CD4-positive, alpha-beta T cell treated with Interleukin-4 for 1 hour (primary cell): ENCODE measurements at places on chromosomes 2 and 18.

- no peak for DNase-seq
These were observed 45.0 kb upstream of the MCFD2 start for GRCh38 chr2:46960618-46961017.

DNA sequence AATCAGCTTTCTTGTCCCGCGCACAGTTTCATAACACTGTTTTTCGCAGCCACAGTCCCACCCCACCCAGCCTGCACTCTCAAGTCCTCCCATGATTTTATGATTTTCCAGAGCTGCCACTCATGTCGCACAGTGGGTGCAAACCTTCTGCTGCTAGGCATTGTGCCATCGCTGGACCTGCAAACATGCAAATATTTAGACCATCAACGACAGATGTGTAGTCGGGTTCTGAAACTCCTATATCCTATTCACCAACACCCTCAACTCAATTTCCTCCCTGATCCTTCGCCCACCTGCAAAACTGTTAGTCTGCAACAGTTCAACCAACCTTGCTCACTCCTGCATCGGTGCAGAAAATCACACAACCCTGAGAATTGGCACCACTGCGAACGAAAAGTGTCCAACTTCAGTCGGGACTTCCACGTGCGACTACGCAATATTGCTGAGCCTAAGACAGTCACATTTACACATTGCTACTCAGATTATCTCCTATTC is 871 bp upstream of the ALS2 start:
- DNase-seq = peak; percentile 7

DNA sequence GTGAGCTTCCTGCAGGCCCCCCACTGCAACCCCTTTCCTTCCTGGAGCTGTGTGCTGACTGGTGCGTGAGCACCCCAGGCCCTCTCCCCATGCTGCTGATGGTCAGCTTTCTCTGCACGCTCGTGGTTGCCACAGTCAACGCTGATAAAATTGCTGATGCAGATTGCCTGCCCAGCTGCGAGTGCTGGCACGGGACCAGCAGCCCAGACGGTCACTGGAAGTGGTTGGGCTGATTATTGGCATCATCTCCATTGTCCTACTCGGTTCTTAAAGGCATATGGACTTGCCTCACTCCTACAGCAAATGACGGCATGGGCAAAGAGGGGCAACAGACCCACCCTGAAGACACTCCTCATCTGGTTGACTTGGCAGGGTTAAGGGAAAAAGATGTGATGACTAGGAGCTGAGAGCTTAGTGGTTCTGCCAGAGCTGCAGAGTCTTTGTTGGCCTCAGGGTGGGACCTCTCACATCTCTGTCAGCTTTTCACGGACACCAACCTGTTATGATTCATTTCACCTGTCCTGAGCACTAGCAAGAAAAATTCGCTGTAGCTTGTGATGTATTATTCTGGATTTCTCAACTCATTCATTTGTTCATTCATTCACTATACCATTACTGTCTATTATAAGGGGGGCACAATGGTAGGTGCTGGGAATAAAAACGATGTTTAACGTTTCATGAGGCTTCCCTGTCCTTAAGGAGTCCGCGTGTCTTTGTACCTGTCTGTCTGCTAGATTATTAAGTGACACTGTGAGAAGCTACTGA is 38.4 kb downstream of the PAX8 start:
- DNase-seq = no peak

DNA sequence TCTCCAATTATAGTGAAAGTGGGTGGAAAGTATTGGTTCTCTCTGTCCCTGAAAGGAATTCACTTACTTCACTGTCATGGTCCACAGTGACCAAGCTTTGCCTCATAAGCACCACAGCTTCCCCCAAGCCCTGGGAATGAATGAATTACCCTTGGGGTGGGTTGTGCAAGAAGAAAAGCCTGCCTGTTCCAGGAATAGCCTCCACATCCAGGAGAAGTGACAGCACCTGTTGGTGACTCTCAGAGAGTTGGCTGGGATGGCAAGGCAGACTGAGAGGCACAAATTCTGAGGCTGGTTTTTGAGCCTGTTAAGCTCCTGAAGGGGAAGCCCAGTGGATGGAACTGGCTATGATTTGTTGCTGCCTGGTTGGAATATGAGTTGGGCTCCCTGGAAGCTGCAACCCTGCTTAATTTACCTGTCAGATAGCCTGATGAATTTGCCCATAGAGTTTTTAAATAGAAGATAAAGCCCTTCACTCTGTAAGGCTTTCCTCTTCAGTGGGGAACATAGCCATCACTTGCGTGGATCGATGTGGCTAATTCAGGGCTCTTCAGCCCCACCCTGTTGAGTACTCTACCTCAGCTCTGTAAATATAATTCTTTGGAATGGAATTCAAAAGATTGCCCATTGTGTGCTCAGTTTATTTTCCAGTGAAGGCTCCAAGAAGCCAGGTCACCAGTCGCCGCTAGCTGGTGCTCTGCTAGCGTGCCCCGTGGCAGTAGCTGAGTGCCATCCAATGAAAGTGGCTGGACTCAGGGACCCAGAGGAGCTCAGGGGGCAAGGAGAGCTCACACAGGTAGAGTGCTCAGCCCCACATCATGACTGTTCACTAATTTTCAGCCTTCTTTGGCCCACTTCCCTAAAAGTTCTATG is 479.3 kb downstream of the IRS1 start:
- no peak for DNase-seq

GRCh38 chr2:223725494-223725893 is 111.9 kb downstream of the AP1S3 start:
- no peak for DNase-seq
